ENCODE measurements at places on chromosomes 3 and 15.

DNA sequence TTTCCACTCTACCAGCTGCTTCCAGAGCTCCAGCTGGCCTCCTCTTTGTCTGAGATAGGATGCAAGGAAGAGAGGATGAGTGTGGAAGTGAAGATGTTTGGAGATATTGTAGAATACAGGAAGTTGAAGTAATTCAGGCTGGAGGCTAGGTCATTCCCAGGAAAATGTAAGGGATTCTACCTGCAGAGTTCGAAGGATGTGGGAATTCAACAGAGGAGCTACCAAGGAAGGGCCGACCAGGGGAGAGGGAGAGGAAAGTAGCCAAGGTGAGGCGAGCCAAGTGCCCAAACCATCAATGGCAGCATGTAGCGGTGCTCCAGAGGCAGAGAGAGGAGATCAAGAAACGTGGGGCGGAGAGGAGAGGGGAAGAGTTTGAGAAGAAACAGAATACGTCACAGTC, 49.0 kb upstream of the EPHB3 start:
- no peak for DNase-seq

GRCh38 chr3:179697736-179698332, 45.0 kb downstream of the USP13 start:
- no peak for DNase-seq

DNA sequence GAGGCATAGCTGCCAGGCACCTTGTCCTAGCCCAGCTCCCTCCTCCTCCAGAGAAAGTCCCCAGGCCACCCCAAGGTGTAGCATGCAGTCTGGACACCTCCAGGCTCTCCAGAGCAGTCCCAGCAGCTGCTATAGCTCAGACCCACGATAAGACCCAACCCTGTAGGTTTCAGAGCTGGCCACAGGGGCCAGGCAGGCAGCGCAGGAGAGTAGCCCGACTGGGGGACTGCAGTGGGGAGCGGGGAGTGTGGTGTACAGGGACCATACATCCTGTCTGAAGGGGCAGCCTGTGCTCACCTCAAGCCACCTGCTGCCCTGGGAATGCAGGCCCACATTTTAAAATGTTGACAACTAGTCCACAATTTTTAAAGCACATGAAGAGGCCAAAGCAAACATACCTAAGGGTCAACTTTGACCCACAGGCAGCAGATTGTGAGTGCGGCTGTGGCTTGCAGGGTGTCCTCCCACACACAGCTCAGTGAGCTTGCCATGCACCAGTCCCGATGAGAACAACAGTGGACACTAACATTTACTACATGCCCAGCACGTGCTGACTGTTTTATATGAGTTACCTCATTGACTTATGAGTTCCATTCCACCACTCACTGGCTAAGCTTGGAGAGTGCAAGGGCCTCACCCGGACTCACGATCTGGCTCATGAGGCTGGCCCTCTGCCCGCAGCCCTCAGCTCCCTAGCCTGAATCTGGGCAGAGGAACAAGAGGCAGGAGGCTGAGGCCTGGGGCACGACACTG, 81.4 kb downstream of the DNAJB8 start:
- no peak for DNase-seq

- no peak for DNase-seq
Observed at GRCh38 chr15:41661078-41661517, 893 bp downstream of the MGA start.

- DNase-seq, result no peak
Observed at GRCh38 chr3:146262371-146263110, 11.6 kb upstream of the PLSCR4 start.

GRCh38 chr15:70430069-70430468, 332.4 kb upstream of the TLE3 start:
- no peak for DNase-seq

- DNase-seq, result no peak
Observed at GRCh38 chr3:59127071-59127470, 77.2 kb upstream of the CFAP20DC start.

DNA sequence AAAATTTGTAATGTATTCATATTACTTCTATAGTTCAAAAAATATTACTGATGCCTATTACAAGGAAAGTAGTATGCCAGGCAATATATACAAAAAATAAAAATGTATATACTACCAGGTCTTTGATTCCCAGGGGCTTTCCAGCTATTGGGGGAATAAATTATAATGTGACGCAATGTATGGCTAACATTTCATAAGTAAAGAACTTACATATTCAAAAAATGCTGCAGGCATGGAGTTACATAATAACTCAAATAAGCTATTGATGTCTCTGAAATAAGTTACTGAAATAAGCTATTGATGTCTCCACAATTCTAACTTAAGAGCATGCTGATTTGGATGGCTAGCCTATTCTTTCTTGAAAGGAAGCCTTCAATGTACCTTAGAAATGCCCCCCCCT, 30.2 kb downstream of the MCCC1 start:
- no peak for DNase-seq
